Smooth muscle cell of bladder (primary cell): ENCODE measurements at places on chromosomes 7 and 10. TPM values are rescaled to one million over a fixed set of nuclear protein-coding genes. Genes with fewer than 3 reads are reported as not detected.

CALHM2 gene
- 15.5 and 21.0 TPM in 2 replicates for total RNA-seq

OPALIN gene
- total RNA-seq = not detected in 2 replicates

DTX2 gene
- total RNA-seq = 2.3 and 2.6 TPM in 2 replicates

WNT8B gene
- total RNA-seq = not detected in 2 replicates

GPR158 gene
- total RNA-seq = 0.14 and 0.18 TPM in 2 replicates

SLC25A40 gene
- total RNA-seq = 2.7 and 3.6 TPM in 2 replicates

SEC31B gene
- 2.6 and 3.3 TPM in 2 replicates for total RNA-seq
